ENCODE measurements at places on chromosomes 4 and X.

GRCh38 chr4:169922632-169923276 is 103.4 kb downstream of the MFAP3L start:
- no peak for DNase-seq

GRCh38 chrX:110000847-110001713 is 1.8 kb upstream of the TMEM164 start:
- no peak for DNase-seq

DNA sequence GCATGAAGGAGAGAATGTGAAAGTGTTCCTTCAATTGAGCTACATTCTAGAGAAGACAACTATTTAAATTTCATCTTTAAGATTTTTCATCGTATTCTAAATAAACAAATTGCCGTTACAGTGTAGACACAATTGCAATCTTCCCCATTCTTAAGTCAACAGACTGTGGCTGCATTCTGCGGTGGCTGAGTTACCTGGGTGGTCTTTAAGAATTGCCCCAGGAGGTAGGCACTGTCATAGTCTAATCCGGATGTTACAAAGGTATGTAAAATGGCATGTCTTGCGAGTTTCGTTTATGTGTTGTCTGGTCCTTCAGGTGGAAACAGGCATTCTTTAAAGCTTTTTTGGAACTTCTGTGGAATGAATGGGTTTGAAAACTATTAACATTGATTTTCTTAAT is 586.1 kb upstream of the PITX2 start:
- DNase-seq = no peak

DNA sequence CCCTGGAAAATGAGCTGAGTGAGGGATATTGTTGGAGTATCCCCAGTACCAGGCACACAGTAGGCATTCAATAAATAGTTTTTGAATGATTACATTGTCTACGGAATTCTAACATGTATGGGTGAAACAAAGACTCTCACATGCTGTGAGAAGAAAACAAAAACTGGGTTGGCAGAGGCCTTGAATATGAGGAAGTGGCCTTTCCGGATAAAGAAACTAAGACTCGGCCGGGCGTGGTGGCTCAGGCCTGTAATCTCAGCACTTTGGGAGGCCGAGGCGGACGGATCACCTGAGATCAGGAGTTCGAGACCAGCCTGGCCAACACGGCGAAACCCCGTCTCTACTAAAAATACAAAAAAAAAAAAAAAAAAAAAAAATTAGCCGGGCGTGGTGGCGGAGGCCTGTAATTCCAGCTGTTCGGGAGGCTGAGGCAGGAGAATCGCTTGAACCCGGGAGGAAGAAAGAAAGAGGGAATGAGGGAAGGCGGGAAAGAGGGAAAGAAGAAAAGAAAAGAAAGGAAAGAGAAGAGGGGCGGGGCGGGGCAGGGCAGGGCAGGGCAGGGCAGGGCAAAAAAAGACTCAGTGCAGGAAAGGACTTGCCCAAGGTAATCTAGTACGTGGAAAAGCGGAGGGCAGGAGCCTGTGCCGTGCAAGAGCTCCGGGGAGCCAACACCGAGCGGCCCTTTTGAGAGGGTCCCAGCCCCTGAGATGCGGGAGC is 689 bp upstream of the TMA16 start:
- DNase-seq = no peak

DNA sequence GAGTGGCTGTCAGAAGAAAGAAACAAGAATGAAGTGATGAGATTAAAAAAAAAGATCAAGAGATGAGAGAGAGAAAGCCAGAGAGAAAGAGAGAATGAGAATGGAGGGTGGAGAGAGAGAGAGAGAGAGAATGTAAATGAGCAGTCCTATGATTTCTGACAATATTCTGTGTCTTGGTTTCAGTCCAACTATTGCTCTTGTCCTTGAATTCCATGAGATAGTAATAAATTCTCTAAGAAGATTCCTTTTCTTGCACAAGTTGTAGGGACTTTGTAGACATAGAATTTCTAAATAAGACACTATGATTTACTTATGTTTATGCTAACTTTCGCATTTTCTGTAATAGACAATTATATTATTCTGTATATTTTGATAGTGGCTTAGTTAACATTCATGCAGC is 149.6 kb upstream of the CTSO start:
- no peak for DNase-seq

DNA sequence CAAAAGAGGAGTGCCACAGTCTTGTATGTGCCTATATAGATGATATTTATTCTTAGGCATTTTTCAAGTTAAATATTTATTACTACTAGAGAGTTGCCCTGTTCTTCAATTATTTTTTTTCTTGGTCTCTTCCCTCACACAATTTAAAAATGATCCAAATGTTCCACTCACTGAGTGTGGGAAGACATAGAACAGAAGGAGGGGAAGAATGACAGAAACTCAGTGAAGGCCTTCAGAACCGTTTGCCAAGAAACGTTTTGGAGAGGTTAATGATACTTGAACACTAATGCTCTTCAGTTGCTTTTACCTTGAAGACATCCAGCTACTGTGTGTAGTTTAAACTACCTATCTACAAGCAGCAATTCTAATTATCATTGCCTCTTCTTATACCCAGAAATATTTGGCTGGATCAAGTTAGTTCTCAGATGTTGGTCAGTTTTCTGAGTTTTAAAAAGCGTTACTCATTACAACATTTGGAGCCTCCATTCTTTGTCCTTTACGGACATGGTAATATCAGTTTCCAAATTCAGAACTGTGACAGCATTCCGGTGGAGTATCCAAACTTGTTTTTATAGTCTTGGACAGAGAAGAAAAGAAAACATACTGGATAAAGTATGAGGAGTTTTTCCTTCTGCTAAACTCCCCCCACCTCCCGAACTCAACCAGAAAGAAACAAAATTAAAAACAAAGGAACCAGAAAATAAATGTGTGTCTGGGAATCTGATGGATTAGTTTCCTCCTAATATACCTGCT is 389.7 kb downstream of the SPRY1 start:
- no peak for DNase-seq

- DNase-seq = no peak
Measured at GRCh38 chr4:16819652-16820051, 78.8 kb downstream of the LDB2 start.

DNA sequence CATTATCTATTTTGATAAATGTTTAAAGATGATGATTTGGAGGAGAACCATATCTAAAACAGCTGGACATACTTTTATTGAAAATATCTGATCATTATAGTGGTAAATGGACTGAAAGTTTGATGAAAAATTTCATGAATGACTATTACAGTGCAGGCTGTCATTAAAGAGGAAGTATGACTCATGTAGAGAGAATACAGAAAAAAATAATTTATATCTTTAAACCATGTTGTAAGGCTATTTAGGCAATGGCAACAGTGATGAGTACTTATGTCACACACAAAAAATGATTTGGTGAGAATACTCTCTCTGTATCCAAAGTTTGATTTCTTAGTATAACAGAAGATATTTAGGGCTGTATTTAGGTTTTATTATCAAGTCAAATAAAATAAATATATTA is 3.9 kb upstream of the GLRB start:
- no peak for DNase-seq

- DNase-seq = no peak
Measured at GRCh38 chrX:26822448-26822847, 606.5 kb downstream of the MAGEB5 start.

DNA sequence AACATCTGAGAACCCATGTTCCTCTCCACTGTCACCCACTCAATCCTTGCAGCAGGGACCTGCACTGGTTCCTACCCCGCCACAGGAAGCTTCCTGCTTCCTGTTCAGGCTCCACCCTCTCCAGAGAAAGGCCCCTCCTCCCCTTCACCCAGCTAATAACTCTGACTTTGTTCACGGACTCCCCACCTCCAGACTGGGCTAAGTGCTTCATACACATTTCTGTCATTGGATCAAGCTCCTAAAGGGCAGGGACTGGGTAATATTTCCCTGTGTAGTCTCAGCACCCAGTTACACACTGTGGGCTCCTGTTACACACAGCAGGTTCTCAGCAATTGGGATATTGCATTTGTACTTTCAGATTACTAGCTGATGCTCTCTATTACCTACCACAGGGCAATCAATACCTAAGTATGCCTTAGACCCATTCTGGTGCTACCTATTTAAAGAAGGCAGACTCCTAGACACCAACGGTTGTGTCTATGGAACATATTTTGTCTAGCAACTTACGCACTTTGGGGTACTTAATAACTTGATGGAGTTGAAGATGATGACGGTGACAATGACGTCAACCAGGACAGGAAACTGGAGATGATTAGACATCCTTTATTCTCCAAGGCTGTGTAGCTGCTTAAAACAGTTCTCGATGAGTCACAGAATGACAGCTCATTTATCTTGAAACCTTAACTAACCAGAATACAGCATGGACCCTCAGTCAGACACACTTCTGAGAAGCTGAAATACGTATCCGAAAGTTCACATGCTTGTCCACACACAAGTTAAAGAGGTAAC is 58.1 kb downstream of the MAML3 start:
- peak; percentile 76 for DNase-seq

- no peak for DNase-seq
Measured at GRCh38 chrX:150257353-150258175, 105.6 kb upstream of the MAMLD1 start.

GRCh38 chr4:28966982-28967381 is 1753.2 kb upstream of the PCDH7 start:
- no peak for DNase-seq

DNA sequence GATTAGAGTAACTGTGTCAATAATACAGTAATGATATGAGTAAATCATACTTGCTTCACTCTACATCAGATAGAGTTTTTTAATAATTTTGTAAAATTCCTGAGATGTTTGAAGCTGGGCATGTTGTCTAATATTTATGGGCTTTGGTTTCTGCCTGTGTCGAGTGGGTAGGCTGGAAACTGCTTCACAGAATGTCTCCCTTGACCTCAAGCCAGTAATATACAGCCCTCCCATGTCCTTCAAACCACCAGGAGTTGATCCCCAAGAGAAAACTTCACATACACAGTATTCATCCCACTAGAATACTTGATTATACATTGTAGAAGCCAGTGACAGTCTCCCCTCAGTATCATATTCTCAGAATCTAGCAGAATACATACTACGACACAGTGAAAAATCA is 284.8 kb upstream of the TENM3 start:
- DNase-seq = no peak

DNA sequence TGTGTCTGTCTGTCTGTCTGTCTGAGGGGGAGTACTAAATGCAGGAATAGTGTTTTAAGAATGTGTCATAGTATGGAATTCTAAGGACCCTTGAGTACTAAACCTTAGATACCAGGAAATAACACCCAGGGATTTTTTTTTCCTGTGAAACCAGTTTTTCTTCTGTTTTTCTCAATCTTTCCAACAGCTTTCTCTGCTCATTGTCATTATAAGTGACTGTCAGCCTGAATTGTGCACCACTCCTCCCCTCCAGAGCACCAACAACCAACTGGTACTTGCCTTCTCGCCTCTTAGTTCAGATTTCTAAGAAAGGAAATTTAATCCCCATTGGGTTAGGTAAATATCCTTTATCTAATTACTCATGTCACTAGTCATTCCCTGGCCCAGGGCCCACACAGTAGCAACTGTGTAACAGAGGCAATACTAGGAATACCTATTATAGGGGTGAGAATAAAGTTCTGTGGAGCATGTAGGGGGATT is 320.6 kb downstream of the ADGRL3 start:
- no peak for DNase-seq

- no peak for DNase-seq
Measured at GRCh38 chr4:84730375-84730774, 147.4 kb downstream of the CDS1 start.

DNA sequence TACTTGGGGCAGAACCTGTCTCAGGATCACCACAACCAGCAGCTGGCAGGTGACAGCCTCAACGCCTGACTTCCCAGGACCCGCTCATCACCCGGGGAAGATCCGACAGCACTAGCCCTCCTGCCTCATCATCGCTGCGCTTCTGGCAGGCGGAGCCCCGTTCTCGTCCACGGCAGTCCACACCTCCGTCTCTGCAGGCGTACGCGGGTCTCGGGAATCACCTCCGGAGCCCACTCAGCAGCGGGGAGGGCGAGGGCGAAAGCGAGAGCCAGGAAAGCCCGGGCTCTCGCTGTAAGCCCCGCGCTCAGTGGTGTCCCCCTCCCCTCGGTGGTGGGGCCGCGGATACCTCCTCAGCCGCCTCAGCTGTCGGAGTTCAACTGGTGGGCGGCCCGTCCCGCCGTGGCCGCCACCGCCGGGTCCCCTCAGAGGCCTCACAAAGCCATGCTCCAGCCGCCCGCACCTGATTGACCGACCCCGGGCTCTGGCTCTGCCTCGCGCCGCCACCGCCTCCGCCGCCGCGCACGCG is 518 bp upstream of the CNKSR2 start:
- no peak for DNase-seq

GRCh38 chr4:83618431-83618830 is 82.5 kb downstream of the GPAT3 start:
- DNase-seq = no peak

DNA sequence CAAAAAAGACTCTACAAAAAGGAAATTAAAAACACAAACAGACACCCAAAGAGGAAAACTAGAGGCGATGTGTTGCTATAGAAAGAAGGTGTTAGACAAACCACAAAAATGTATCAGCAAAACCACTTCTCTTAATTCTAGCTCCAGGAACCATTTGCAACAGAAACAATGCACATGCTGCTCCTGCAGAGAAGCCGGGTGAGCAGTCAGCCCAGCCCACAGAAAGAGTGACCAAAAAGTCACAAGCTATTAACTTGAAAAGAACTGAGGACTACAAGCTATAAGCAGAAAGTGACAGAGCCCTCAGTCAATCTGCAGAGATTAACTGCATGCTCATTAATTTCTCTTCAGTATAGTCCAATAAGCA is 96.2 kb upstream of the KLHL13 start:
- no peak for DNase-seq

- DNase-seq = no peak
Measured at GRCh38 chr4:3361896-3362295, 69.1 kb downstream of the RGS12 start.

- no peak for DNase-seq
Measured at GRCh38 chr4:100849319-100849718, 331.5 kb upstream of the EMCN start.

DNA sequence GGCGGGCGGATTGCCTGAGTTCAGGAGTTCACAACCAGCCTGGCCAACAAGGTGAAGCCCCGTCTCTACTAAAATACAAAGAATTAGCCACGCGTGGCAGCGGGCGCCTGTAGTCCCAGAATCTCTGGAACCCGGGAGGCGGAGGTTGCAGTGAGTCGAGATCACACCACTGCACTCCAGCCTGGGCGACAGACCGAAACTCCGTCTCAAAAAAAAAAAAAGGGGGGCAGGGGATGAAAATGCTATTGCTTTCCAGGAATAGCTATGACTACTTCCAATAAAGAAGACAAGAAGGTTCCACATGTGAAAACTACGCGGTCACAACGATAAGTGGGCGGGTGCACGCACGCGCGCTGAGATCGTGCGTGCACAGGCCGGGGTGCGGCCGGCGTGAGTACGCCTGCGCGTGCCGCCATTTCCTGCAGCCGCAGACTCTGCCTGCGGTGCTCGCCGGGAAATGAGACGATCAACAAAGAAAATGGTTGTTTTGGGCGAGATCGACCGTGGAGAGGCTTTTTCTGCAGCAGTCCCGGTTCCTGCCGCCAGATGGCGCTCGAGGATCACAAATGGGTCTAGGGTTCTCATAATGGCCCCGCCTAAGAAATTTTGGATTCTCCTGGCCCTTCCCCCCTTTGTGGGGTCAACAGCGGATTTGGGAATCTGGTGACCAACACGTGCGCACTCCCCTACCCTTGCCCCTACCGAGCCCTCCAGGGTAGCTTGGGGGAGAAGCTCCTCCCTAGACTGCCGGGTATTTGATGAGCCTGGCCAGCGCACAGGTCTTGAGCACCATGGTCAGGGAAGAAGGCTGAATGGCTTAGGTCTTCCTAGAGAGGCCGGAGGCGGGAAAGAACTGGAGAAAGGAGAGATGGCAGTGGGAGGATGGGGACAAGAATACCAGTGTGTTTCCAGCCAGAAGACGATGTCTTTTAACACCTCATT is 35.1 kb downstream of the PNMA5 start:
- peak; percentile 99 for DNase-seq

- no peak for DNase-seq
Measured at GRCh38 chr4:150232029-150232428, 153.8 kb downstream of the DCLK2 start.

All from activated T-cell treated with anti-CD3 and anti-CD28 coated beads, Interleukin-2, amount 50 U/mL, for 48 hours (primary cell).